NCI-H1436 treated with DMSO at 0.1 percent for 48 hours (cell line): ENCODE measurements at places on chromosomes 1 and 21.

DNA sequence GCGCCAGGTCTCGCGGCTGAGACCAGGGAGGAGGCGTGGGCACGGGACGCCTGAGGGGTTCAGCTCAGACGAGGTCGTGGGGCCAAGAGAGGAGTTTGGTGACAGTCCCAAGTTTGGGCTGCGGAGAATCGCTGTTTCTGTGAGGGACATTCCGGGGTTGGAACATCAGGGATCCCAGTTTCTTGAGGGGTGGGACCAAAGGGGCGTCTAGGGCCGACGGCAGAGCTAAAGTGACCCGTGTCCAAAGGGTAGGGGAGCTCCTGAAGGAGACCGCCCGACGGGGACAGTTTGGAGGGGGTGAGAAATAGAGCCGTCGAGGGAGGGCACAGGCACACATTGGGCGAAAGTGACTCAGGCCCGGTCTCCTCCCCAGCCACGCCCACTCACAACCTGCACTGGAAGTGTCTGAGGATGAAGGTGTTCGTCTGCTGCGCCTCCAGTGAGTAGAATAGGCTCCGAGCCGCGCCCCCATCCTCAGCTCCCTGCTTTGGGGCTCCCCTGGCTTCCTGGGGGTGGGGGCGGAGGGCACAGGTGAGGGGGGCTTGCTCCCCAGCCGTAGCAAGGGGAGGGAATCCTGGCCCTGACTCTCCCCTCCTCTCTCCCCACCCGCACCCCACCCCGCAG, 7.0 kb downstream of the EFNA3 start:
- no peak for DNase-seq

DNA sequence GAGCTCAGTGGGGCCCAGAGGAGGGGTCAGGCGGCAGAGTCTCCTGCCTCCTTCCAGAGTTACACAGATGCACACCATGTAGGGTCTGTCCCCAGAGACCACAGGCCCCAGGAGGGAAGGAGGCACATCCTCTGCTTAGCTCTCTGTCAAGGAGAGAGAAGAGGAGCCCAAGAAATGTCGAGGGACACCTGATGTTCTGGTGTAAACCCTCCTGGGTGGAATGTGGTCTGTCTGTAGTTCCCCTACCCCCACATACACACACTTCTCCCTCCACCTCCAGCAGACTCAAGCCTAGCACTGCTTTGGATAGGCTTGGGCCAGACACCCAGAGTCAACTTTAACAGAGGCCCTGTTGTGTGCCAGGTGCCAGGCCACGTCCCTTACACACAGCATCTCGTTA, 34.2 kb downstream of the KIF21B start:
- no peak for DNase-seq

DNA sequence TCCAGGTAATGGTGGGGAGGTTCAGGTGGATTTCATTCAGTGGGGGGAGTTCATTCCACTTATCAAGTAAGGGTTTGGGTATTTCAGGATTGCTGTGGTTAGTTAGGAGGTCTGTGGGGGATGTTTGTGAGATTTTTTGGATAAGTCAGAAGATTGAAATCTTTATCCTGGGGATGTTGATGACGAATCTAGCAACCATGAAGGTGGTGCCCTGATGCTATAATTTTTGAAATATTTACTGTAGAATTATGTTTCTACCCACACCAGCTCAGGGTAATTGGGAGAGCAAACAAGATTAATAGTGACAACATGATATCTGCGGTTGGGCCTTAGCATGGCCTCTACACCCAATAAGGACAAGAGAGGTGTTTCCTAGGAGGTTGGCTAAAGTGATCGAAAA, 28.3 kb downstream of the SUCO start:
- no peak for DNase-seq

DNA sequence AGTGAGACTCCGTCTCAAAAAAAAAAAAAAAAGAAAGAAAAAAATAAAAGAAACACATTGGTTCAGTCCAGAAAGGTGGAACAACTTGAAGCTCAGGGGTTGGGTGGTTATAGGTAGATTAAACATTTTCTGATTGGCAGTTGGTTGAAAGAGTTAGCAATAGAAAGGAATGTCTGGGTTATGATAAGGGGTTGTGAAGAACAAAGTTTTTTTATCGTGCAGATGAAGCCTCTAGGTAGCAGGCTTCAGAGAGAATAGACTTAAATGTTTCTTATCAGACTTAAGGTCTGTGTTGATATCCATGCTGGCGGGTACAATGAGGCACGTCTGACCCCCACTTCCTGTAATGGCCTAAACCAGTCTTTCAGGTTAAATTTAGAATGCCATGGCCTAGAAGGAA, 45.0 kb upstream of the PDE9A start:
- no peak for DNase-seq

- DNase-seq = no peak
Observed at GRCh38 chr1:39346872-39347271, 142.4 kb downstream of the MACF1 start.

- DNase-seq = no peak
Observed at GRCh38 chr1:74570797-74571492, 58.5 kb upstream of the LRRC53 start.

DNA sequence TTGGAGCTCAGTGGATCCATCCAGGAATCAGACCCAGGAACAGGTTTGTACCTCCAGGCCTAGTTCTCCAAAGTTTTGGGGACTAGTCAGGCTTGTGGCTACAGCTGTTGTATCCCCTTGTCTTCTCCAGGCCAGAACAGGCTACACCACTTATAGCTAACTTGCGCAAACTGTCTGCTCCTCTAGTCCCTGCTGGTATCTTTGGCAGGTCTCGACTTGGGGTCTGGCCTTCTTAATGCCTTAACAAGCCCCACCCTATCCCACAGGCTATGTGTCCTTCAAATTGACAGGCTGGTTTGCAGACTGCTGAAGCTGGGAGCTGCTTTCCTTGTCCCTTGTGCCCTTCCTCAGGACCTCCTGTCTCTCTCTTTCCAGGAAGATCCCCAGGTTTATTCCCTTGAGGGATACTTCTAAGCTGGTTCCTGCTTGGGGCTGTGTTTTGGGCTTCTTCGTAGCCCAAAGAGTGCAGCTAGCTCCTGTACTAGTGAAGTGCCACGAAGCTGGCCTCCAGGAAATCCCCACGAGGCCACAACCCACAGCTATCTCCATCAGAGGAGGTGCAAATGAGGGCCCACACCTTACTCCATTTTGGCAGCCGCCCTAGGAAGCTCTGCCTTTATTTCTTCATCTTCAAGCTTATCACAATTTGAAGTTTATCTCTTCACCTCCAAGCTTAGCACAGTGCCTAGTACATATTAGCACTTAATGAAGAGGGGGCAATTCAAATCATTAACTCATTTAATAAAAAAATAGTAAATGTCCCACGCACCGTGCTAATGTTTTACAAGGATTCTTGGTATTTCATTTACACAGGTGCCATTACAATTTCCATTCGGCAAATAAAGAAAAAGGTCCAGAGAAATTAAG, 683 bp upstream of the DMAP1 start:
- no peak for DNase-seq

DNA sequence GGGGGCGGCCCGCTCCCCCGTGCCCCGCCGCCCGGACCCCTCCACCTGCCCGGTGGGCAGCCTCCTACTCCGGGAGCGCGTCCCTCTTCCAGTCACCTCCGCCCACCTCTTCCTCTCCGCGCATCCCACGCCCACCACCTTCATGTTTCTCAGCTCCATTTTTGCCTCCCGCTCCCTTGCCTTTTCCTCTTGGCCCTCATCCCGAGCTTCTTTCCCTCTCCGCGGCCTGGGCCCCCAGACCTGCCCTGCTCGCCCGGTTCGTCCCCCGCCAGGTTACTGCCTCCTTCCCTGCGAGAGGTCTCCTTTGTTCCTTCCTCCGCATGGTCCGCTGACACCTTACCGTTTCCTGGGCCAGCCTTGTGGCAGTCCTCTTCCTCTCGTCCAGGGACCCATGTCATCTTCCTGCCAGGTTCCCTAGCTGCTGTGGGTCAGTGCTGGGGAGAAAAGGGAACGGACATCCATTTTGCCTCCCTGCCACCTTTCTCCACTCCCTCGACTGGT, 563 bp downstream of the QSOX1 start:
- no peak for DNase-seq

GRCh38 chr1:224651188-224651587, 35.1 kb downstream of the CNIH3 start:
- DNase-seq = no peak

GRCh38 chr1:63200676-63201075, 121.7 kb upstream of the FOXD3 start:
- no peak for DNase-seq
